ENCODE measurements at places on chromosomes 11 and 22.

DNA sequence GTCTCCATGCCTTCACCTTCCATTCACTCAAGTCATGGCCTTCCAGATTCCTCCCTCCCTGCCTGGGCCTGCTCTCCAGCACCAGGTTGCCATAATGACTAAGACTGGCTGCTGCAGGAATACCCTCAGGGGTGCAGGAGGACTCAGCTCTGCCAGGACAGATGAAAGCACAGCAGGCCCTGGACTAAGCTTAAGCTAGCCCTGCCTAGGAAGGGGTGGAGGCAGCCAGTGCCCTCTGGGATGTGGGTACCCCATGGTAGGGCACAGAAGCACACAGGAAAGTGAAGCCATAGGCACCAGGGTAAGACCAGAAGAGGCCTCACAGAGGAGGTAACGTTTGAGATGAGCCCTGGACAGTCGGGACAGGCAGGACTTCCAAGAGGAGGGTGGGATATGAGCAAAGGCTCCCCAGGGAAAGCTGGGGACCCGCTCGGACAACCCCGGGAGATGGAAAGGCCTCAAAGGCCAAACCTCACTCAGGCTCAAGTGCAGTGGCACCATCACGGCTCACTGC, 3.0 kb upstream of the RIN1 start:
- DNase-seq: no peak

DNA sequence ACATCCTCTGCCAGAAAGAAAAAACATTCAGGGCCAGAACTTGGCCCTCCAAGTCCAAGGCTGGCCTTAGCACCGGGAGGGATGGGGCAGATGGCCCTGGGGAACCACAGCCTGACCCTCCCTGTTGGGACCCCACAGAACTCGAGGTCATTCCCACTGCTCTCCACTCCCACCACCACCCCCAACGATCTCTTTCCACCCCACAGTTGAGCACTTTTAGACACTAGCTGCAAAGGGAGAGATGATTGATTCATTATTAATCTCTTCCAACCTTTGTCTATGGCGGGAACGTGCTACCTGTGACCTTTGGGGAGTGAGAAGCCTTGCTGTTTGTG, 869.7 kb downstream of the BRD1 start:
- DNase-seq: no peak

GRCh38 chr11:75966537-75967287, 151.7 kb downstream of the UVRAG start:
- DNase-seq: no peak

DNA sequence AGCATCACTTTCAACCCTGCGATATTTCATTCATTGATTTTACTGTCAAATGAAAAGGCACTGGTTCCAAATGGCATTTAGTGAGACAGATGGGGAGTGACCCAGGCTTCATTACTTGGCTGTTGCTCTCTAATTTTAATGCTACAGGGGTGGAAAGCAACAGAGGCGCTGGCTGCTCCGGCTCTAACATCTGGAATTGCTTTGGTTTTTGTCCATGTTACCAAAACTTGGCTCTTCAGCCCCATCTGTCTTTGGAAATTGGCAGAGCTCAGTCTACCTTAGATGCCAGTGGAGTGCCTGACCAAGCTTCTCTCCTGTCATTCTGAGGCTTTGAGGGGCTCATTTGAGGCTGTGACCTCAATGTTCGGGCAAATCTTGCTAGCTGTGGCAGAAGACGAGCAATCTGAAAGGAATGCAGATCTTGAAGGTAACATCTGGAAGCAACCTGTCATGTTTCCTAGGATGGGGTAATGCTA, 409.5 kb upstream of the SYN3 start:
- DNase-seq: no peak

- peak; percentile 80 for DNase-seq
Measured at GRCh38 chr11:64844330-64845128, at the start of gene CDC42BPG. Gene CDC42BPG (minus strand): TSS chr11:64844653. CDS start chr11:64844569, 84 bp downstream.

DNA sequence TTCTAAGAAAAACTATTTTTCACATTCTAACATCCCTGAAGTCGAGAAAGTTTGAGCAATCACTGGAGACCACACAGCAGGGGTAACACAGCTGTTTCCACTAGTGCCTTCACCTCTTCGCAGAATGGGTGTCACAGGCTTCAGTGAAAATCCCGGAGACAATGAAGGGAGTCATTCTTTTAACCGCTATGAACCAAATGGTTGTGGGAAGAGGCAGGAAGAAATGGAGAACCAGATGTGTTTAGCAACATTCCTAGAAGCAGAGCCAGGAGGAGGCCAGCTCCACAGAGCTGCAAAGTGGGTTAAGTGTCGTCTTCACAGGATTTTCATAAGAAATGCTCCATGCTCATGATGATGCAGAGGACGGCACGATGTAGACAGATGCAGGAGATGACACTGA, 221.1 kb downstream of the LARGE1 start:
- DNase-seq: no peak

Data from COR-L47 (cell line).